Sigmoid colon (tissue), 7 donors: ENCODE measurements at places on chromosomes 6 and 20. TPM values are rescaled to one million over a fixed set of nuclear protein-coding genes. Genes with fewer than 3 reads are reported as not detected.

GRCh38 chr6:30508890-30509736, 19.8 kb downstream of the HLA-E start:
- no peak for DNase-seq

GRCh38 chr6:107716688-107717089, 107.4 kb downstream of the SCML4 start:
- no peak for DNase-seq

GRCh38 chr6:137352859-137353258, 133.7 kb upstream of the IFNGR1 start:
- DNase-seq, result no peak

GRCh38 chr20:49184691-49185070, 3.5 kb downstream of the STAU1 start:
- DNase-seq, result no peak

DNA sequence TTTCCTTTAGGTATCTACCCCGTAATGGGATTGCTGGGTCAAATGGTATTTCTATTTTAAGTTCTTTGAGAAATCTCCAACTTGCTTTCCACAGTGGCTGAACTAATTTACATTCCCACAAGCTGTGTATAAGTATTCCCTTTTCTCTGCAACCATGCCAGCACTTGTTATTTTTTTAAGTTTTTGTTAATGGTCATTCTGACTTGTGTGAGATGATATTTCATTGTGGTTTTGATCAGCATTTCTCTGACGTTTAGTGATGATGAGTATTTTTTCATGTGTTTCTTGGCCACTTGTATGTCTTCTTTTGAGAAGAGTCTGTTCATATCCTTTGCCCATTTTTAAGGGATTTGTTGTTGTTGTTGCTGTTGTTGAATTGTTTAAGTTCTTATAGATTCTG, 871.1 kb downstream of the KIF16B start:
- no peak for DNase-seq

LGSN gene
- not detected for polyA plus RNA-seq

ENPP5 gene
- 0.60 TPM for polyA plus RNA-seq

BPIFB1 gene
- not detected for polyA plus RNA-seq
